Left ventricle myocardium inferior (tissue), 1 donor: ENCODE measurements at places on chromosomes 7 and 10. TPM values are rescaled to one million over a fixed set of nuclear protein-coding genes. Genes with fewer than 3 reads are reported as not detected.

DNA sequence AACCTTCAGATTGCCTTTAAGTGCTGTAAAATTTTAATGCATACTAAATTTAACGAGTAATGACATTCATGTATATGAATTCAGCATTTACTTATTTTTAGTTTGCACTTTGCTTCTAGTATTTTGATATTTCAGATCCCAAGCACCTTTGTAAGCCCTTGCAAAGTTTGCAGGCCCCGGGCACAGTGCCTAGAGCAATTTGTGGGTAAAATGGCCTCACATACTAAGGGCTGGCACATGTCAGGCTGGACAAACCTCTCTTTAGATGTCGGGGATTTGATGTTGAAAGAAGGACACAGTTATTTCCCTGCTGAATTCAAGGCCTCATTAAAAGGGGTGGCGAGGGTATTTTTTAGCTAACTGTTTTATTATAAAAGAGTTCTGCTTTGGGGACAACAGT lies 270.3 kb upstream of the HABP2 start:
- no peak for DNase-seq

- DNase-seq: no peak
Observed at GRCh38 chr10:77037735-77038403, 599.7 kb downstream of the KCNMA1 start.

DNA sequence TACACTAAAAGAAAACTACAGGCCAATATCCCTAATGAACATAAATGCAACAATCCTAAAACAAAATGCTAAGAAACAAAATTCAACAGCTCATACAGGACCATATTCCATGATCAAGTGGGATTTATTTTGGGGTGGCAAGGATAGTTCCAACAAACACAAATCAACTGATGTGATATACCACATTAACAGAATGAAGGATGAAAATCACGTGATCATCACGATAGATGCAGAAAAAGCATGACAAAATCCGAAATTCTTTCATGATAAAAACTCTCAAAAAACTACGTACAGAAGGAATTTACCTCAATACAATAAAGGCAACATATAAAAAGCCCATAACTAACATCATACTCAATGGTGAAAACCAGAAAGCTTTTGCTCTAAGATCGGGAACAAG lies 124.0 kb downstream of the RELN start:
- DNase-seq: no peak

DNA sequence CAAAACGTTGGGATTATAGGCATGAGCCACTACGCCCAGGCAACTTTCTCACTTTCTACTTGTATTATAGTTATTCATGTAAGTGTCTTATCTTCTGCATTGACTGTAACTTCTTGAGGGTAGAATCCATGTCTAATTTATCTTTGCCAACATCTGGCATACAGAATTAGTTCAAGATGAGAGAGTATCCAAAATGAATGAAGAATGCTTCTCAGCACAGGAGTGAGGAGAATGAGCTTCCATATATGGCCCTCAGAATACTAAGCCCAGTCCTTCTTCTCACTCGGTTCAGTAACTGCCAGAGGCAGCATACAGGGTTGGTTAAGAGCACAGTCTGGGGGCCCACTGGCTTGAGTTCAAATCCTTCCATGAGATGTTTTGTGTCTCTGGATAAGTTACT lies 75.0 kb upstream of the LRRC17 start:
- no peak for DNase-seq

GRCh38 chr10:93784059-93784458 lies 26.3 kb downstream of the LGI1 start:
- DNase-seq: no peak

DNA sequence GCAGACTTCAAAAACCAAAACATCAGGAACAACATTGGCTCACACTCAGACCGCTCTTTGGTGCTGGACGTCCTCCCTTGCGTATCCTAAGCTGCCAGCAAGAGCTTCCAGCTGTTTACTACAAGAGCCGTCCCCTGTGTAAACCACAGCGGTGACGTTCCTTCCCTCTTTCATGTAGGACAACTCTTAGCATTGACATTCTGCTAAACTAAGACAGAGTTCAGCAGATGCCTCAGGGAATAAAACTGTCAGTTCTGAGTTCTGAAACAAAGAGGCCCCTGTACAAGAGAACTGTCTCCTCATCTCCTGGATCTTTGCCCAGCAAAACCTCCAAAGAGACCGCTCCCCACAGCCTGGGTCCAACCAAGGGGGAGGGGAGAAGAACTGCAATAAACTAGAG lies 57.8 kb upstream of the OPALIN start:
- DNase-seq: peak; percentile 71

- DNase-seq: no peak
Observed at GRCh38 chr10:24484771-24485170, 238.9 kb downstream of the ARHGAP21 start.

- DNase-seq: no peak
Observed at GRCh38 chr10:42888504-42889095, 106.0 kb downstream of the BMS1 start.

- DNase-seq: no peak
Observed at GRCh38 chr10:132884691-132885271, 57.6 kb downstream of the CFAP46 start.

- no peak for DNase-seq
Observed at GRCh38 chr10:15213461-15213861, 45.0 kb upstream of the NMT2 start.

GRCh38 chr10:62503872-62504271 lies 129.7 kb downstream of the ZNF365 start:
- no peak for DNase-seq

GRCh38 chr7:33753881-33754525 lies 151.3 kb upstream of the BMPER start:
- no peak for DNase-seq

DNA sequence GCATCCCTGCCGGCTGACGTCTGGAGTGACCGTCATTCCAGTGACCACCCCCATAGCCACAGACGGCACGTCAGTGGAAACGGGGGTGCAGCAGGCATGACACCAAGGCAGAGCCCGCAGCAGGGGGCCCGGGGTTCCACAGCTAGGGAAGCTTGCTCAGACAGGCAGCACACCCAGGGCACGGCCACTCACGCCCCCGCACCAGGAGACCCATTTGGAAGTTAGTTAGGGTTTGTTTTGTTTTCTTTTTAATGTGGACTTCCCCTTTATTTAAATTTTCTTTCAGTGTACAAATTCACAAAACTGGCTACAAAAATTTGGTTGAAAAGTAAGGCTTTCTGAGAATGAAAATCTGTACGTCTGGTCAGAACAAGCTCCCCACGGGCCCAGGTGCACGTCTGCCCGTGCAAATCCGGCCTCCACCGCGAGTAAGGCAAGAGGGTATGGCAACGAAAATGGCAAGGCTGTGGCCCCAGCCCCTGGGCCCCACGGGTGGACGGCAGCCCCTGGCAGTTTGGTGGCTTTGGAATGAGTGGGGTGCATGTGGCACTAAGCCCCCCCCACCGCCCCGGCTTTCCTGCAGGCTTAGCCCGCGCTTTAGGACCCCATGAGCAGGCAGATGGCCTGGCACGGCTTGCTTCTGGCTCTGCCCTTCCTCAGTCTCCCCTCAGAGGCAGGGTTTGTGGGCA lies 124.2 kb downstream of the FAM53B start:
- no peak for DNase-seq

DNA sequence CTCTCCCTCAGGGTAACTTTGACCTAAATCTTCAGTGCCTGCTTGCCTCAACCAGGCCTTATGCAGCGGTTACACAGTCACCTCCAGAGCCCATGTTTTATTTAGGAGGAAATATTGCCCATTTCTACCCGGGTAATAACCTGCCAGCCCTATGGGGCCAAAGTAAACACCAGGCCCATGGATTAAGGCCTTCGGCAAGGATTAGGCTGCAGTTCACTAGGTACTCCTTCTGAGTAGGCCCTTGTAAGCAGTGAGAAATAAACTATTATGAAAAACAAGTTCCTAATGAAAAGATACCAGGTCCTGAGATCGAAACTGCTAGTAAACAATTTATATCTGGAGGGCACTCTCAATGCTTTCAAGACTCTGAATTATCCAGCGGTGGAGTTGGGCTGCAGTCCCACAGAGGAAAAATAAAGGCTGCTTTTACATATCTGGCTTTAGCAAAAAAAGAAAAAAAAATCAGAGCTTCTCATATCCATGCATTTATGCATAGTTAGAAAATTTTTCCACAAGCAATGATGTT lies 3.7 kb upstream of the HOXA10 start:
- no peak for DNase-seq

DNA sequence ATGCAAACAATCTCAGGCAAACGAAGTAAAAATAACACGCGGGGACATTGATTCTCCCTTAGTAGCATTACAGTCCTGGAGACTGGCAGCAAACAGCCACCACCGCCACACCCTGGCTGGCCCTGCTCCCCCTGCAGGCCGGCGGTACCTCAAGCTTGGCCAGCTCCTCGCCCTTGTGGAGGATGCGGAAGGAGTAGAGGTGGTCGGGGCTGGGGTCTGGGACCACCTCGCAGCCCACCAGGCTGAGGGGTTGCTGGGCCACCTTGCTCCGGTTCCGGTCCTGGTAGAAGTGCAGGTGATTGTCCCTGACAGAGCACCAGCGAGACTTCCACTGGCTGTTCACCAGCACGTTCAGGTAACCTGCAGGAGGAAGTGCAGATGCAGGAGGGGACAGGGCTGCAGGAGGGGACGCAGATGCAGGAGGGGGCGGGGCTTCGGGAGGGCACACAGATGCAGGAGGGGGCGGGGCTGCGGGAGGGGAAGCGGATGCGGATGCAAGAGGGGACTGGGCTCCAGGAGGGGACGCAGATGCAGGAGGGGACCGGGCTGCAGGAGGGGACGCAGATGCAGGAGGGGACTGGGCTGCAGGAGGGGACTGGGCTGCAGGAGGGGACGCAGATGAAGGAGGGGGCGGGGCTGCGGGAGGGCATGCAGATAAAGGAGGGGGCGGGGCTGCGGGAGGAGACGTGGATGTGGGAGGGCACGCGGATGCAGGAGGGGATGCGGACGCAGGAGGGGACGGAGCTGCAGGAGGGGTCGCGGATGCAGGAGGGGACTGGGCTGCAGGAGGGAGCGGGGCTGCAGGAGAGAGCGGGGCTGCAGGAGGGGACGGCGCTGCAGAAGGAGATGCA lies 65.7 kb downstream of the VWA2 start:
- DNase-seq: peak; percentile 40

DNA sequence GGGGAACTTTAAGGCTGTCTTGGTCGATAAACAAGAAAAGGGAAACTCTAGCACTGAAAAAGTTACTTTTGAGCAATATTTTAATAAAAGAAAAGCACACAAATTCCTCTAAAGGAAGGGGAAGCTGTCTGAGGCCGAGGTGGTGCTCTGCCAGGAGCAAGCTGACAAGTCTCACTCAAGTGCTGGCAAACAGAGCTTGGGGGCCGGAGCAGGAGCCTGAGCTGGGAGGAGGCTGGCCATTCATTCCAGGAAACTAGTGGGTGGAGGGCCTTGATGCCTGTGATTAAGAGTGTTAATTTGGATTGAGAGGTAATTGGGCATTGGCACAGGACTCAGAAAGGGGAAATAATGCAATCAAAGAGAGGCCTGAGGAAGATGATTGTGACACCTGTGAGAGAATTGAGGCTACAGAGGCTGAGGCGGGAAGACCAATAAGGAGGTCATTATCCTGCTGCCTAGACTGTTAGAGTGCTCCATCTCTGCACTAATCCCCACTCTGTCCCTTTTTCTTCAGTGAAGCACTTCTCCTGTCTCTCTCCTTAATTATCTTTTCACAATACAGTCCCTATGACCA lies 154.9 kb upstream of the COL1A2 start:
- DNase-seq: peak; percentile 27

DNA sequence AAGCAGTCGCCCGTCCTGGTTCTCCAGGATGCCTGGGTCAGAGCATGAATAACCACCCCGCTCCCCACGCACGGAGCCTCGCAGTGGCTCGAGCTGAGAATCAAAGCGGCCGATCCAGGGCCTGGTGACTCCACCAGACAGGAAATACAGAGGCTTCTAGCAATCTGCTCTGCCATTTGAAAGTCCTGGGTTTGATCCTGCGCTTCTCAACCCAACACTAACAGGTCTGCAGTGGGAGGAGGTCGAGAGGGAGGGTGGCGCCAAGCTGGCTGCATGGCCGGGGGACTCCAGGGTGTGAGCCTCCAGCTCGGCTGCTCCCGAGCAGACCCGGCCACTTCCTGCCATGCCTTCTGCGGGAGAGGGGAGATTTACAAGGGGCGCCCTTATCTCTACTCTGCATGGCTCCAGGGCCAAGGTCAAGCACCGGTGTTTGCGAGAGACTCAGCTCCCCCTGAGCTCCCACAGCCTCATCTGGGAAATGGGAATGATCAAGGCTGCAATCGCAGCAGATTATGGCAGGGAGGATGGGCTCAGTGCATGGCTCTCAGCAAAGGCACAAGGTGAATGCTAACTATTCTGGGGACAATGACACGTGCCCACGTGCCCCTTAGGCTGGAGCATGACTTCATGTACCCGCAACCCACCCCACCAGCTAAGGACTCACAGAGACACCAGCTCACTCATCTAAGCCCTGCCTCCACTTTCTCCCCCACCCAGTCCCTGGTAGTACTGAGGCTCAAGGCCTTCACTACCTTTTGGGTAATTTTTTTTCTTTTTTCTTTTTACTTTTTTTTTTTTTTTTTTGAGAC lies 73.9 kb upstream of the TNRC18 start:
- DNase-seq: no peak

DNA sequence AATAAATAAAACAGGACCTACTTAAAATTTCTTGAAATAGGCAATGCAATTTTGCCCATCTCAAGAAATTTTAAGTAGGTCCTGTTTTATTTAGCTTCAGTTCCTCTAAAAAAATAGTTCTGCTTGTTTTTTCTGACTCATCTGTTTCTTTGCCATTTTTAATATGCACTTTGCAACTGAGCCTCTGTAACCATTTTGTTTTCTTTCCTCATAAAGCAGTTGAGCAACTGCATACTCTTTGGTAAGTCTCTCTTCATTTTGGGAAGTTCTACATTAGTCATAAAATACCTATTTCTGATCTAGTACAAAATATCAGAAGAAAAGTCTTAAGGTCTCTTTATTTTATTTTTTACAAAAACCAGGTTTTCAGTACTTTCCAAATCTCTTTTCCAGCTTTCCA lies 18.0 kb downstream of the TAS2R40 start:
- no peak for DNase-seq

DNA sequence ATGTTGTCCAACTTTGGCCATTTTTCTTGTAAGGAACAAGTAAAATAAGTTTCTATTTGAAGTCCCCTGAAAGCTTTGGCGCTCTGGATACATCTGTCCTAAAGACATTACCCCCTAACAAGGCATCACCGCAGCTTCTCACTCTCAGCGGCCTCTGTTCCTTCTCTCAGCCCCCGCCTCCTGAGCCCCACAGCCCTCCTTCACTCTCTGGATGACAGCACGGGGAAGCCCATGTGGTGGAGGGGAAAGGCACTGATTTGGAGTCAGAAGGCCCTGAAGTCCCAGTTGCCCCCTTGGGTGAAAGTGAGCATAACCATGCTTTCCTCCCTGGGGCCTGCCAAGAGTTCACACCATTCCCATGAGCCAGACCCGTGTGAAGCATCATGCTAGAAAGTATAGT lies 4.6 kb downstream of the H2BK1 start:
- no peak for DNase-seq

GRCh38 chr10:77248104-77248790 lies 389.4 kb downstream of the KCNMA1 start:
- no peak for DNase-seq

- DNase-seq: no peak
Observed at GRCh38 chr7:139332697-139333359, 8.3 kb upstream of the FMC1 start.

Gene ENO4
- total RNA-seq: not detected

Gene FAM237B
- total RNA-seq: not detected

Gene RRP12
- 15.2 TPM for total RNA-seq

Gene FAM180A
- 19.7 TPM for total RNA-seq

Gene OR2A5
- not detected for total RNA-seq

Gene CRHR2
- total RNA-seq: 0.19 TPM

Gene CABCOCO1
- total RNA-seq: not detected

Gene OR9A2
- total RNA-seq: not detected

Gene KLLN
- total RNA-seq: 0.19 TPM
